AG04449 (cell line): ENCODE measurements at places on chromosomes 2 and 18.

DNA sequence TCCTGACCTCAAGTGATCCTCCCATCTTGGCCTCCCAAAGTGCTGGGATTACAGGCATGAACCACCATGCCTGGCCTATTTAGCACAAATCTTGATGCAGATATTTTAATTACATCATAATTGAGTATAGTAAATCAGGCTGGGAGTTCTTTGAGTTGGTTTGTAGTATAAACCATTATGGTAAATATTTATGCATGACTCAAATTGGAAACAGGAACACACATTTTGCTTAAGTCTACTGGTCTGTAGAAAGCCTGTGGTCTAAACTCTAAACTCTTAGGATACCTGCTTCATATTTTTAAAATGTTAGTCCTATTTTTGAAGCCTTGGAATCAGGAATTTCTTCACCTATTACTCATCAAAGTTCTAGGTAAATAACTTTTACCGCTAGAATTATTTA, 16.8 kb downstream of the ASXL3 start:
- DNase-seq = no peak

- DNase-seq = no peak
Observed at GRCh38 chr2:28730641-28731146, 20.9 kb upstream of the PPP1CB start.

DNA sequence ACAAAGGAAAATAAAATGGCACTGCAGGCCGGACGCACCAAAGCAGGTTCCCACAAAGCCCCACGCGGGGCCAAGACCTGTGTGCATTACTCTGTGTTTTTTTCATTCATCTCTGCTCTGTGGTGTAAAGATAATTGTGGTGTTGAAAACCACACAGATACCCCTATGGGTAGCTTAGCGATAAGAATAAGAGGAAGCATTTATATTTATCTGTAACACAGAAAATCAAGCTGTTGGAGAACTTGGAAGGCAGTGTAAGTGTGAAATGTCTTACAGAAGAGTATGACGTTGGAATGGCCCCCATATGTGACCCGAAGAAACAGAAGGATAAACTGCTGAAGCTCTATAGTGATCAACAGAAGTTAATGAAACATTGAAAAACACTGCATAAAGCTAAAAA, 20.3 kb upstream of the MARCO start:
- DNase-seq = no peak

GRCh38 chr2:1773883-1774282, 29.6 kb upstream of the PXDN start:
- DNase-seq = no peak

- no peak for DNase-seq
Observed at GRCh38 chr2:16170675-16171424, 230.5 kb downstream of the MYCN start.

GRCh38 chr2:17620280-17620679, 79.8 kb downstream of the VSNL1 start:
- DNase-seq = no peak

DNA sequence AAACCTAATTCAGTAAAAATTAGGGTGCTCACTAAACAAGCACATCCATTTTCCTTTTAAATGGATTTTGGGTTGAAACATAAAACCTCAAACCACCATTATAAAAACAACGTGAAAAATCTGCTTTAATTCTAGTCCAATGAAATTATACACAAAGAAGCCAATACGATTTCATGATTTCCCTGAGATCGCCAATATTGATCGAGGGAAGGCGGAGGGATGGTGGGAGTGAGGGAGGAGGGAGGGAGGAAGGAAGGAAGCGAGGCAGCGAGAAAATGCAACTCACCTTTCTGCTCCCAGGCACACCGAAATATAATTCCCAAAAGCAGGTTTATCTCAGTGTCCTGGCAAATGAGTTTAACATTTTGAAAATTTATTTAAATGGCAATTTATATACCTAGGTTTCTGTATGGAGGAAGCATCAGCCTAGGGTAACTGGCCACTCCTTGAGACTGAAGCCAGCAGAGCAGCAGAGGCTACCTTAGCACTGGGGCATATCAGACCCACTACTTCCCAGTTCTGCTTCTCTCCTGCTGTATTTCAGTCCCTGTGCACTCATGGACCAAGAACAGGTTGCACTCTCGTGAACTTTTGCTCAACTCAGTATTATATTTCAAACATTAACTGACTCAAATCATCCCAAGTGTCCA, 2.3 kb upstream of the ONECUT2 start:
- no peak for DNase-seq

- no peak for DNase-seq
Observed at GRCh38 chr2:151760139-151760650, 25.9 kb upstream of the NEB start.

DNA sequence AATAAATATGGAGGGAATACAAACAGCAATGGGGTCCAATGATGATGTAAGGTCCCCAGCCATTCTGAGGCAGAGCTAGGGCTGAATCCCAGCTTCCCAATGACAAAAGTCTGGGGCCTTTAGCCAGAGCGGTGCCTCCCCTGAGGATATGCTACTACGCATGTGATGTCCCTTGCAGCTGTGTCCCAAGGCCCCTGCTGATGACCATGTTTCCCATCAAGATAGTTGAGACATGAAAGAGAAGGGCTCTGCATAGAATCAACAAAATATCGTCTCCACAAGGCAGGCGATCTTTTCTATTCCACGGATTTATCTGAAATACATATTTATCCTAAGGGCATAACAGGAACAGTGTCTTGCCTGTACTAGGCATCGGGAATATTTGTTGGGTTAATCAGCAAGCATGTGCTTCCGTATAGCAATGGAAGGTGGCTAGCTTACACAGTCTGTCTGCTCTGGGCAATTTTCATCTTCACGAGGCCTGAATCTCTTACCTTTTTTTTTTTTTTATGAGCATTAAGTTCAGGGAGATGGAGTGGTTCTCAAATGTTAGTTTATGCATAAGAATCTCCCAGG, 284.6 kb downstream of the CNTNAP5 start:
- DNase-seq = no peak

DNA sequence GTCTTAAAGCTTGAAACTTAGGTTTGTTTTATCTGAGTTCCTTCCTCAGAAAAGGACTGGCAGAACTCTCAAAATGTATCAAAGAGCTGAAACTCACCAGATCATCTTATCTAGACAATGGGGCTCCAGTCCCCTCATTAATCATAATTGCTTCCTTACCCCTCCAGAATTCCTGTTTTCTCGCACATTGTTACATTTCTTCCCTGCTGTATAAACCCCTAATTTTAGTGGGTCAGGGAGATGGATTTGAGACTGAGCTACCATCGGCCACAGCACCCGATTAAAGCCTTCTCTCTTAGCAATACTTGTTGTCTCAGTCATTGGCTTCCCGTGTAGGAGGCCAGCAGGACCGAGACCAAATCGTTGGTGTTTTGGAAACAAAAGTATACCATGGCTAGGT, 71.8 kb upstream of the CABLES1 start:
- no peak for DNase-seq

- no peak for DNase-seq
Observed at GRCh38 chr2:99545066-99545465, 55.2 kb upstream of the REV1 start.

- DNase-seq = no peak
Observed at GRCh38 chr2:65072181-65072970, 16.2 kb downstream of the CEP68 start.

DNA sequence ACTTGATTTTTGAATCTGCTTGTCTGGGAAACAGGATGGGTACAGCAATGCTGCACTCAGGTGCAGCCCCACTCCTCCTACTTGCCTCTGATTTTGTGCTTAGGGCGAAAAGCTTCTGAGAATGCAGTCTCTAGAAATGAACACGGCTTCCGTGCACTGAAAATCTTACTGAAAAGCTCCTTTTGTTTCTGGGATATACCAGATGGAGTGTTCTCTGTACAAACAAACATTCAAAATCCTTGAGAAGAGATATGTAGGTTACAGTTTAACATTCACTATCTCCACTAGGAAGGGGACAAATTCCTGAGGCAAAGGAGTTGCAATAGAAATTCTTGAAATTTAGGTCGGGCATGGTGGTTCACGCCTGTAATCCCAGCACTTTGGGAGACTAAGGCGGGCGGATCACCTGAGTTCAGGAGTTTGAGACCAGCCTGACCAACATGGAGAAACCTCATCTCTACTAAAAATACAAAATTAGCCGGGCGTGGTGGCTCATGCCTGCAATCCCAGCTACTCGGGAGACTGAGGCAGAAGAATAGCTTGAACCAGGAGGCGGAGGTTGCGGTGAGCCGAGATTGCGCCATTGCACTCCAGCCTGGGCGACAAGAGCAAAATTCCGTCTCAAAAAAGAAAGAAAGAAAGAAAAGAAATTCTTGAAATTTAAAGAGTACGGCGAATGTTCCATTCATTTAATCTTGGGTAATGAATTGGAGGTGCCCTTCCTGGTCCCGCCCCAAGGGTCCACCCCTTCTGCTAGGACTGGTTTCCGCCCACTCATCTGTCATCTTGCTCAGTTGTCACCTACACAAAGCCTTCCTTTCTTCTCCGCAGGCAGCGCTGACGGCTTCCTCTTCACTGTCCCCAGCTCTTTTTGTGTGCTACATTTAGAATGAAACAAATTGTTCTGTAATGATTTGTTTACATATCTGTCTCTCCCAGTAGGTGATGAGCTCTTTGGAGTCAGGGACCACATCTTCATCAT, 92.4 kb downstream of the SOCS6 start:
- no peak for DNase-seq

DNA sequence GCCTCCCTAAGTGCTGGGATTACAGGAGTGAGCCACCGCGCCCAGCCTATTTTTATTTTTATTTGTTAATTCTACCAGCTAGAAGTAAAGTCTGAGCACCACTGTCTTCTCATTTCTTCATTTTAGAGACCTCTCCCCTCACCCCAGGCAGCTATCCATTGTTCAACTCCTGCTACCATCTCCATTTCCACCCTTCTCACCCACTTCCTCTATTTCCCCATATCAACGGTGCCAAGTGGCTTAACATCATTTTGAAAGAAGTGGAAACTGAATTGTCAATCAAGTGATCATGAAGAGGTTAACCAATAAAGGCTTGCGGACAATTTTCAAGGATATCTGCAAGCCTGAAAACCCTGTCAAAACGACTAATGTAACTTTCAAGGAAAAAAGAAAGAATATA, 323.1 kb downstream of the NBAS start:
- DNase-seq = no peak

DNA sequence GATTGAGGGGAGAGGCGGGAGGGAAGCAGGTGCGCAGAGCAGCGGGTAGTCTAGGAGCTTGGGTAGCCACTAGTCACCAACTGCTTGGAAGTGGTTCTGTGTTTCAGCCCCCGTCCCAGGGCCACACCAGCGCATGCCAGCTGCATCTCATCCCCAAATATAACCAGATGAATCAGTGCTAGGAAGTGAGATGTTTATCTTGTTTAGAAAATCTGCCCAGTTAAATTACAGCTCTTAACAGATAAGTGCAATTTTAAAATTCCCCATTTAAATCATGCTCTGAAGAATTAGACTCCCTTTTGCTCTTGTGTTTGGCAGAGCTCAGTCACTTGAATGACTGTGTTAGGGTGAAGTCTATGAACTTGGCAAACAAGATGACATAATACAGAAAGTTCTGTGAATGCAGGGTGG, 193.8 kb downstream of the SEPTIN10 start:
- DNase-seq = no peak

DNA sequence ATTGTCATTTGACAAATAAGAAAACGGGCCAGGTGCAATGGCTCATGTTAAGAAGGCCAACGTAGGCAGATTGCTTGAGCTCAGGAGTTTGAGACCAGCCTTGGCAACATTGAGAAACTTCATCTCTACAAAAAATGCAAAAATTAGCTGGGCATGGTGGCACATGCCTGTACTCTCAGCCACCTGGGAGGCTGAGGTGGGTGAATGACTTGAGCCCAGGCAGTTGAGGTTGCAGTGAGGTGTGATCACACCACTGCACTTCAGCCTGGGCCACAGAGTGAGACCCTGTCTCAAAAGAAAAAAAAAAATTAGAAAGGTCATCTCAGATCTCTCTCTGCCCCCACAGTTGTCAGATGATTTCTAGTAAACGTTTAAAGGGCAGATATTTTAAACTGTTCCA, 4.4 kb downstream of the SESTD1 start:
- DNase-seq = no peak

GRCh38 chr2:25044011-25044410, 2.1 kb downstream of the EFR3B start:
- DNase-seq = no peak

GRCh38 chr2:106562268-106563186, 75.4 kb downstream of the CD8B2 start:
- no peak for DNase-seq

- no peak for DNase-seq
Observed at GRCh38 chr18:63997041-63997440, 27.2 kb downstream of the SERPINB8 start.

DNA sequence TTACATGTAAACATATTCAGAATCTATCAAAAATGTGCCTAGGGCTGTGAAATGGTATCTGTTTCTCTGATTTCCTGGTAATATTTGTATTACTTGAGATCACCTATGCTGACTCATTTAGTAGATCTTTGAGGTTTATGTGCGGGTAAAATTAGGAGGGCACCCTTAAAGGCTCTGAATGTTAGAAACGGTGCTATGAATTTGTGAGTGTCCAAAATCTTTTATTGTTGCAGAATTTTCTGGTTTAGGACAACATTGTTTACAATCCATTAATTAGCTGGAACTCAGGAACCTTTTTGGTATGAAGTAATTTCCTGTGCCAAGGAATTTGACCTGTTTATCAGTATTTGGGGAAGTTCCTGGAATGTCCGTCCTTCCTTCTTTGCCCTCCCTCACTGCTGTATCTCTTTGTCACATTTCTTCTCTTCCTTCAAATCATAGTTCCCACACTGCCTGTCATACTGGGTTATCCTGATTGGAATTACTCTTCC, 130.5 kb downstream of the TANC1 start:
- no peak for DNase-seq

DNA sequence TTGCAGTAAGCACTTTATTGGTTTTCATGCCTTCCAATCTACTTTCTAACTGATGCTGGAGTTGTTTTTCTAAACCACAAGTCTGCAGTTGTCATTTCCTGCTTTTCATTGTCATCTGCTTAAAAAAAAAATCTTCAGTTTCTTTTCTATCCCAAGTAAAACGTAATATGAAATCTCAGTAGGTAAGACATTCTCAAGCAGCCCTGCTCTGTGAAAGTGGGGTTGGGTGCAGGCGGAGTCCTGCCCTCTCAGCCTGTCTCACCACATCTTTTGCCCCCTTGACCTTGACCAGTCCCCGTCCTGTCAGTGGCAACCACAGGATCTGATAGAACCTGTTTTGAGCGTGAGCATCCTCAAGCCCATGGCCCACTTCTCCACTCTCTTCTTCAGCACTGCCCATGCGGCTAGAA, 80.0 kb upstream of the CPO start:
- DNase-seq = no peak

DNA sequence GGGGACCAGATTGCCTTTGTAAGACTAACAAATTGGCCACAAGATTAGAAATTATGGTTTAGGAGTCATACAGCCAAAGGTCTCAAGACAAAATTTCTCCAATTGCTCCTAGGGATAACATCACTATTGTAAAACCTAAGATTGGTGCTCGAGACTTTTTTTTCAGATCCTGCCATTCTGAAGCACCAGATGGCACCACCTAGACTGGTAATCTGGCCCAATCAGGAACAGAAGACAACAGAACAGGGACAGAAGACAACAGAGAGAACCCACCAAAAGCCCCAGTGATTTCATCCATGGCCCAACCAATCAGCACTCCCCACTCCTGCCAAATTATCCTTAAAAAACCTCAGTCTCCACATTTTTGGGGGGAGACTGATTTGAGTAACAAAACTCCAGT, 66.8 kb downstream of the LINC00305 start:
- no peak for DNase-seq
